ENCODE measurements at places on chromosomes 3 and 15.

GRCh38 chr15:64548235-64548634 is 87.9 kb downstream of the ZNF609 start:
- DNase-seq: no peak

GRCh38 chr3:62119139-62119538 is 254.2 kb downstream of the FEZF2 start:
- DNase-seq: no peak

GRCh38 chr15:73368301-73369136 is at the start of gene HCN4:
Gene HCN4 (minus strand): TSS chr15:73368958. CDS start chr15:73368270, 688 bp downstream.
- DNase-seq: no peak

GRCh38 chr3:35705904-35706303 is 66.6 kb downstream of the ARPP21 start:
- no peak for DNase-seq

DNA sequence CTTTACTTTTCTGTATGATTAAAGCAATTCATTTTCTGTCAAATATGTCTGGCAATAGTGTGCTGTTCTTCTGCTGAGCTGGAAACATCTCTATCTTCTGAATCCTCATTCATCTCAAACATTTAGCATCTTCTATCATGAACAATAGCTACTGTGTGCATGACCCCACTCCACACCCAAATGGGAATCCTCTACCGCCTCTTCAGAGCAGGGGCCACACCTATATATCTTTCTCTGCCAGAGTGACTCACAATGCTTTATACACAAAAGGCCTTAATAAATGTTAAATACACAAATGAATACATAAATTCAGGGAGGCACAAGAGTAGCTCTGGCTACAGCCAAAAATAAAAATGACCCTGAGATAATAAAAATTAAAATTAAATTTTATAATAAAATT is 8.0 kb downstream of the ALDH1A2 start:
- DNase-seq: no peak

Data from glomerular endothelial cell (primary cell).